ENCODE measurements at places on chromosomes 6 and 20.
A peak's percentile ranks its signal among the peaks of the same experiment; 100 is the strongest.

DNA sequence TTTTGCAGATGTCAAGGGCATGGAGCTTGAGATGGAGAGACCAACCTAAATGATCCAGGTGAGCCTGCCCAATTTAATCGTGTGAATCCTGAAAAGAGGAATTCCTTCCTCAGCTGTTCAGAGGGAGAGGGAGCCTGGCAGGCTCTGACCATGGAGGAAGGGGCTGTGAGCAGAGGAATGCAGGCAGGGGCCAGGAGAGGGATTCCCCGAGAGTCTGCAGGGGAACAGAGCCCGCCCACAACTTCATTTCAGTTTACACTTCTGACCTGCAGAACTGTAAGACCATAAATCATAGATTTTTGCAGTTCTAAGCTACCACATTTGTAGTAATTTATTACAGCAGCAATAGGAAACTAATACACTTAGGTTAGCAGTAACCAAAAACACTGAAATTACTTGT is 164.1 kb downstream of the TBXT start:
- DNase-seq, result no peak

GRCh38 chr6:81098109-81098814 is 654.2 kb downstream of the TENT5A start:
- DNase-seq, result no peak

DNA sequence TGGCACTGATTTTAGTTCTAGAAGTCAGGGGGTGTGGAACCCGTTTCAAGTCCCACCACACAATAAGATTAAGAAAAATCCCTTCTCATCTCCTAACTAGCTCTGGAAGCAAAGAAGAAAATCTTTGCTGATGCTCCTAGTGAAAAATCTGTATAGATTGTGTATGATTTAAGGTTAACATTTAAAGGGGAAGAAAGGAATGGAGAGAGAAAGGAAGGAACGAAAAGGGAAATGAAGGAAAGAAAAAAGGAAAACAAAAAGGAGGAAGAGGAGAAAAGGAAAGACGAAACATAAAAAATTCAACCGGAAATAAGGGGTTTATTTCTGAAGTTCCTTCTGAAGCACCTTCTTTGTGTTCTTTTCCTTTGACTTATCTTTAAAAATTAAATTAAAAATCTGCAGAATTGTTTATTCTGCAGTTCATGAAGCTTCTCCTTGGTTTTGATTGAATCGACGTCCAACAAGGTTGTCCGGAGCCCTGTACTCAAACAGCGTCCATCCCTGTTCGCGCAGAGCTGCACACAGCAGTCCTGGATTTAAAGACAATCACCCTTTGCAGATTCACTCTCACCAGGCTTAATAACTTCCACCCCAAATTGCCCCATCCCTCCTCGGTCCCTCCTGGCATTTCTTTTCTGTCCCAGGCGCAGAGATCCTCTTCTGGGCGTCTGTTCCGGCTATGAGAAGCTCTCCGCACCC is 1.6 kb upstream of the TFAP2B start:
- no peak for DNase-seq

DNA sequence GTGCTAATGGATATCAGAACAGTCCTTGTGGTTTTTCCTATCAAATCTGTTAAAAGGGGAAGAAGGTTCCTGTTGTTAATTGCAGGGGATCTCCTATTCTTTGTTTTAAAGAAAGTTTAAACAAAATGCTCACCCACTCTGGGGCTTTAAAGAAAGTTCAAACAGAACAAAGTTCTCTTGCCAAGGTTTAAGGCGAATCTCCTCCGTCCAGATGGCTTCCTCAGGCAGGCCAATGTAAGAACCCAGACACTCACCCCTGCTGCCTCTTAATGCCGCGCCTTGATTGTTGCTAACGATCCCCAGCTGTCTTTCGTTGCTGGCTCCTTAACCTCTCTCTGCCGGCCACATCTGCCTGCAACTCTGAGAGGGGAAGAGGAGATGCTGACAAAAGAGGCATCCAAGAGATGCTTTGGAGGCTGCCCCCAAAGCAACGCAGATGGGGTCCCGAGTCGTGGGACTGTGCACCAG is 235.0 kb upstream of the PRDM1 start:
- DNase-seq, result peak; percentile 65

GRCh38 chr6:166236596-166236995 is 68.9 kb upstream of the TBXT start:
- no peak for DNase-seq

DNA sequence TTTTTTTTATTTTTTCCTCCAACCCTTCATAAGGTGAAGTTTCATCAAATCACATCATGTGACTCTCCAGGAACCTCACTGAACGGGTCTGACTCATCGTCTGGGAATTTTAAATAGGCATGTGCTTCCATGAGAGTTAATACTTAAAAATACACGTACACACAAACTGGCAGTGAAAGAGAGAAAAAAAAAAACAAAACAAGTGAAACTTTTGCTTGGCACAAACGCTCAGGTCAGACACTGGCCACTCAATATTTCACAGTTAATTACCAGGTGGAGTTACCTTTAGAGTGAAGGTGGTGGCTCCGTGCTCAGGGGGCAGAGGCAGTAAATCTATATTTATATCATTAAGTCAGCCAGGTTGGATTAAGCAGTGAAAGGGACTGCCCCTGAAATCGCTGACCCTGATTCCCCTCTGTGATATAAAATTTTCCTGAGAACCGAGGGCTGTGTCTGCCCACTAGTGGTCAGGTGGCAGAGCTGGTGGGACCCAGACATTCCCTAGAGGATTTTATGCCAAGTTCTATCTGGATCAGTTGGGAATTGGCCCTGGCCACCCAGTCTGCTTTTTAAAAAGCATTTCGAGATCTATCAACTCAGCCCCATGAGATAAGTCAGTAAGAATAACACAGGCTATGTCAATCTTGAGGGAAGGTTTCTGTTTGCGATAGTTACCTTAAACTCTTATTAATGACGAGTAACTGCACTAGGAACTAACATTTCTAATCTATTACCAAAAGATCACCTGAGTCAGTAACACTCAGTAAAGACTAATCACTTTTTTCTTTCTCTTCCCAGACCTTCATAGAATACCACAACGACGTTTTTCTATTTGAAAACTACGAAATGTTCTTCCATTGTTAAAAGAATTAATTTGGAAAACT is 259.1 kb downstream of the HDGFL1 start:
- peak; percentile 85 for DNase-seq

GRCh38 chr6:158083455-158084325 is 84.4 kb downstream of the SERAC1 start:
- no peak for DNase-seq

GRCh38 chr6:43764772-43765171 is 5.2 kb upstream of the VEGFA start:
- DNase-seq, result no peak

- no peak for DNase-seq
Observed at GRCh38 chr6:13406781-13407180, 78.4 kb upstream of the TBC1D7 start.

GRCh38 chr6:10587656-10588406 is 66.7 kb downstream of the GCNT2 start:
- no peak for DNase-seq

GRCh38 chr6:57248311-57248895 is 26.3 kb upstream of the RAB23 start:
- no peak for DNase-seq

DNA sequence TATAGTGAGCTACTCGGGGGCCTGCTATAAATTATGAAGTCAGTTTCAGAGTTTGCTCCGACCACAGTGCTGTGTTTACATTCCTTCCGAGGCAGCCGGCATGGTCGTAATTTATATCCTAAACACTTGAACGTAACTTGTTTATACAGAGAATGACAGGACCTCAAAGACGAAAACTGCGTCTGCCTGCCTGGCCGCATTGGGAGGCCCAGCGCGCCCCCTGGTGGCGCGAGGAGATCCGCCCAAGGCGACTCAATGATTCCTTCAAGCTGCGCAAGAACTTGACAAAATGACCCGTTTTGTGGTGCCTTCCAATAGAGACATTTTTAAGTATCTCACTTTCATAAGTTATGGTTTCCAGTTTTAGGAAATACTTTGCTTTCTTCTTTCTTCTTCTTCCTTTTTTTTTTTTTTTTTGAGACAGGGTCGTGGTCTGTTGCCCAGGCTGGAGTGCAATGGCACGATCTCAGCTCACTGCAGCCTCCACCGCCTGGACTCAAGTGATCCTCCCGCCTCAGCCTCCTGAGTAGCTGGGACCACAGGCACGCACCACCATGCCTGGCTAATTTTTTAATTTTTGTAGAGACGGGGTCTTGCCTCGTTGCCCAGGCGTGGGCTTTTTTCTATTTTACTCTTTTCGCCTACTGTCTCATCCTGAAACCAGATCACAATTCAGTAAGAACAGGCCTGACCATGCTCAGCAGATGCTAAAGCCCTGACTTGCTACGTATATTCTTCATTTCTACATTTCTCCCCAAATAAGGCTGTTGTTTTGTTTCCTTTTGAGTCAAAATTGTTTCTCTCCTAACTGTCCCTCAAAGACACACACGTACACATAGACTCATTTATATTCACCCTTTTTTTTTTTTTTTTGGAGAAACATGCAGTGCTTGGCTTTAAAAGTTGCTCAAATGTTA is 7.8 kb downstream of the FOXF2 start:
- DNase-seq, result peak; percentile 55

- peak; percentile 93 for DNase-seq
Observed at GRCh38 chr6:39724787-39725631, at the start of gene KIF6. KIF6 (minus strand) TSS chr6:39725408; CDS start chr6:39725310, 98 bp downstream.

- DNase-seq, result peak; percentile 78
Observed at GRCh38 chr6:27078734-27079357, 168.7 kb upstream of the PRSS16 start.

DNA sequence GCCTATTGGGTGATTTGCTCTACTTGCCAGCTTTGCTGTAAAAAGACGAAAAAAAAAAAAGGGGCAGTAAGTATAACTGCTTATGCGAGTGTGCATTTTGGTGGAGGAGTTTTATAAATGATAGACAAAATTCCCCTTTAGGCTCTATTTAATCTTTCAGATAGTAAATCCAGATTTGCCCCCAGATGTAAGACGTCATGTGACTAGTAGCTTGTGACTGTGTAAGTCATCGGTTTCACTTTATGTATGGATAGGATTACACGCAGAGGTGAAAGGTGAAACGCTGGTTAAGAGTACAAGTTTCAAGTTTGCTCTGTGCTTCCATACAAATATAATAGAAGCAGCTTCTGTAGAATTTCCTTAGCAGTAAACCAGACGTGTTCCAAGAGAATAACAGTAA is 7.9 kb downstream of the RAB32 start:
- no peak for DNase-seq

DNA sequence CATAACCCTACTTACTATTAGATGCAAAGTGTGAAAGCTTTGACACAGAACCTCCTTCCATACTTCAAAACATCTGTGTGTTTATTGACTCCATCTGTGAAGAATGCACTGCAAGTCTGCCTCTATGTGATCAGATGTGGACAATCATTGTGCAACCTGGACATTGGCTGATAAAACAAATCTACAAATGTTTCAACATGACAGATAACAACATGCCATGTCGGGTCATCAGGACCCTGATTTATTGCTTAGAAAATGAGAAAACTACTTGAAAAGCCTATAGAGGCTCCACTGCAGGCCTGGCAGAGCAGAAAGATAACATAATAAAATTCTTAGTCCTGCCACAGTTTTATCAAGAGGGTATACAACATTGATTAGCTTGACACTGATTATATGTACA is 1286.4 kb downstream of the GRIK2 start:
- no peak for DNase-seq

DNA sequence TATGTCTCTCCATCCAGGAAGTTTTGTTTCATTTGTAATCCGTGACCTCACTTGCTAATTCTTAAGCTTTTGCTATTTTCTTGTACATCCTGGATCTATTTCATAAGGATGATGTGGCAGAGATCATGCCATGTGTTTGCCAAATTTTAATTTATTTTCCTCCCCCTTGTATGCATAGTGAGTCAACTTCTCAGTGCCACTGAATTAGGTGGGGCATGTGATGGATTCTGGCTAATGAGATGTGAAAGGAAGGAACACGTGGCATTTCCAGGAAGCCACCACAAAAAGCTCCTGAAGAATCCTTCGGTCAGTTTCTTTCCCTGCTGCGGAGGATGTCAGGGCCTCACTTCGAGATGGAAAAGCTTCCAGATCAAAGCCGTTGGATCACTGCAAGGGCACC is 86.2 kb upstream of the PRL start:
- no peak for DNase-seq

Measured in muscle of back (tissue), 13 donors.